ENCODE measurements at places on chromosomes 12 and 14.

DNA sequence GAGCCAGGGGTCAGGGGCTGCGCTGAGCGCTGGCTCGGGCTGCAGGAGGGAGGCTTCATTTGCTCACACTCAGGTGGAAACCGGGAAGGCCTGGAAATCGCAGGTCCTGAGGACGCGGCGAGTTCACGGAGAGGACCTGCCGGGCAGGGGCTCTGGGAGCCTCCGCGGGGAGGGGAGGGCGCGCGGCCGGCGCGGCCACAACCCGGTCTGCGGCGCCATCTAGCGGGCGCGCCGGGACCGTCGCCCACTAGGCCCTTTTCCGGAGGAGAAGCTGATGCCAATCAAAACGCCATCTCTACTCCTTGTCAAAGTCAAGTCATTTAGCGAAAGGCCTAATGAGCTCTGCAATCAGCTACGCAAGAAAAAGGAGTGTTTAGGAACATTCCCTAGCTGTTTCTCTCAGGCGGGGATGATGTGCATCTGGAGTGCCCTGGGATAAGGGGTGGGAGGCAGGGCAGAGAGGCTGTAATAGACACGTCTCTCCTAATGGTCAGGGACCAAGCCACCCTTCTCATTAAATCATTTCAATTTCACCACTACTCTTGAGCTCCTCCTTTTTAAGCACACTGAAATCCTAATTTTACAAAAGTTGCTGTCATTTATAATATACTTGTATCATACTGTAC, 885.8 kb upstream of the TMEM132C start:
- peak; percentile 55 for DNase-seq

GRCh38 chr14:64450255-64450654, 15.0 kb upstream of the AKAP5 start:
- DNase-seq = no peak

- no peak for DNase-seq
These were observed 612 bp downstream of the TRAPPC6B start for GRCh38 chr14:39169541-39169900.

DNA sequence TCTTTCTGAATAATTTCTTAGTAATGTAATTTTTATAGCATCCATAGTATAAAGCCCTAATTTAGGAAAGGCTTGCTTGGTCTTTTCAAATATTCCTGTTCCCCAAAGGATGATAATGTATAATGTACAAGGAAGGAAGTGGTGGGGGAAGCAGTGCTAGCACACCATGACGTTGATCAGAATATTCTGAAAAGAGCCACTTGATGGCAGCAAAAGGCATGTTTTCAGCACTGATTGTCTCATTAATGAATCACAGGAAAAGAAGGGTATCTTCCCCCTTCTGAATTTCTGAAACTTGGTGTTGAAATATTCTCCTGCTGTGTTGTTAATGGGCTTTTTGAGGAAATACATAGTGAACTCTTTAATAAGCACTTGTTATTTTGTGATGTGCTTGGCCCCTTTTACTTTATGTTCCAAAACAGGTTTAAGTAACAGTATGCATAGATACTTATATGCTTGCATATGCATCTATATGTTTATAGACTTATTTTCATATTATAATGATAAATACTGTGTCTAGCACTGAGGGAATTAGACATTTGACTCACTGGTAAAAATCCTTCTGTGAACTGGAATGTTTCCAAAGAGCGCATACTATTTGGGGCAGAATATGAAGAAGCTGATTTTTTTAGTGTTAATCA, 122.0 kb downstream of the TMEM117 start:
- peak; percentile 39 for DNase-seq

DNA sequence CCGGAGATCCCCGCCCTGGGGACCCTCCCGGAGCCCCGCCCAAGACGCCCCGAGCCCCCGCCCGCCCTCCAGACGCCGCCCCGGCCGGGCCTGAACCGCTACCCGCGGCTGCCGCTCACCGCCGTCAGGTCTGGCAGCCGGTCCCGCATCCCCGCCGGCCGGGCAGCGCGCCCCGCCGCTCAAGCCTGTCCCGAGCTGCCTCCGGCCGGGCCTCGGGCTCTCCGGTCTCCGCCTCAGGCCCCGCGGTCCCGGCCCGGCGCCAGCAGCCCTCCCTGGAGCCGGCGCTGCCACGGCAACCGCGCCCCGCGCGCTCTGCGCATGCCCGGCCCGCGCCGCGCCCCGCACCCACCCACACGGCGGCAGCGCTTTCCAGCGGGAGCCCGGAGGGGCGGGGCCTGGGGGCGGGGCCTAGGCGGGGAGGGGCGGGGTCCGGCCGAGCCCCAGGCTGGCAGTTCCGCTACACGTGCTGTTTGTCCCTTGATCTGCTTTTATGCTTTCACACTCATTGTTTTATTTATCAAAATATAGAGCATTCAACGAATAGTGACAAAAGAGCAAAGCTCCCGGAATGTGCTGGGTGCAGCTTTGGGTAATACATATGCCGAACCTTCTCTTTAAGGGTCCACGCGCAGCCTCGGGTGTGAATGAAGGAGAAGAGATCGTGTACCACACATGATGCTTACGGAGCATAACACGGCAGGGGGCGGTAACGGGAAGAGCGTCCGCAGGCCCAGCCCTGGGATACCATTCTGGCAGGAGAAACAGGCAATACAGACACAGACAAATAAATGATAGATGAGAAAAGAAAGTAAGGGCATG, at the start of gene STX2:
TSS of gene STX2 (minus strand) at position 300 of the 819 bp plus-strand sequence. CDS start at position 149, 151 bp downstream.
- peak; percentile 89 for DNase-seq

DNA sequence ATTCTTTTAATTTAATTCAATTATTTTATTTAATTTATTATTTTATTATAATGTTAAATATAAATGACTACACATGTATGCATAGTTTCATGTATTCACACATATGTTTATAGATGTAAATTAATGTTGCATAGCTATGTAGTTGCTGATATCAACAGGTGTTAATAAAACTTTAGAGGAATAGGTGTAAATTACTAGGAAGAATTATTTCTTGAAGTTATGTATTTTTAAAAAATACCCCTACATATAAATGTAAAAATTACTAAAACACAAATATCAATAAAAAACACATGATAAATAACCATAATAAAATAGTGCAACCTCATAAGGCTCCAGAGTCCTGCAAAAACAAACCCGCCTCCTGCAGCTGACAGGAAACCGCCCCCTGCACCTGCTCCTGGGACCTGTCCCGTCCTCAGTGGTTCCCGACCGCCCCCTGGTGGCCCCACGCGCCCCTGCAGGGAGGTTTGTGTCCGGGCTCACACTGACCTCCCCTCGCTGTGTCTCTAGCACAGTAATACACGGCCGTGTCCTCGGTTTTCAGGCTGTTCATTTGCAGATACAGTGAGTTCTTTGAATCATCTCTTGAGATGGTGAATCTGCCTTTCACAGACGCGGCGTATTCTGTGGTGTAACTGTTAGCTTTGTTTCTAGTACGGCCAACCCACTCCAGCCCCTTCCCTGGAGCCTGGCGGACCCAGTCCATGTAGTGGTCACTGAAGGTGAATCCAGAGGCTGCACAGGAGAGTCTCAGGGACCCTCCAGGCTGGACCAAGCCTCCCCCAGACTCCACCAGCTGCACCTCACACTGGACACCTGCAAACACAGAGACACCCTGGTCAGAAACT, 1264.0 kb downstream of the TMEM121 start:
- DNase-seq = peak; percentile 86

DNA sequence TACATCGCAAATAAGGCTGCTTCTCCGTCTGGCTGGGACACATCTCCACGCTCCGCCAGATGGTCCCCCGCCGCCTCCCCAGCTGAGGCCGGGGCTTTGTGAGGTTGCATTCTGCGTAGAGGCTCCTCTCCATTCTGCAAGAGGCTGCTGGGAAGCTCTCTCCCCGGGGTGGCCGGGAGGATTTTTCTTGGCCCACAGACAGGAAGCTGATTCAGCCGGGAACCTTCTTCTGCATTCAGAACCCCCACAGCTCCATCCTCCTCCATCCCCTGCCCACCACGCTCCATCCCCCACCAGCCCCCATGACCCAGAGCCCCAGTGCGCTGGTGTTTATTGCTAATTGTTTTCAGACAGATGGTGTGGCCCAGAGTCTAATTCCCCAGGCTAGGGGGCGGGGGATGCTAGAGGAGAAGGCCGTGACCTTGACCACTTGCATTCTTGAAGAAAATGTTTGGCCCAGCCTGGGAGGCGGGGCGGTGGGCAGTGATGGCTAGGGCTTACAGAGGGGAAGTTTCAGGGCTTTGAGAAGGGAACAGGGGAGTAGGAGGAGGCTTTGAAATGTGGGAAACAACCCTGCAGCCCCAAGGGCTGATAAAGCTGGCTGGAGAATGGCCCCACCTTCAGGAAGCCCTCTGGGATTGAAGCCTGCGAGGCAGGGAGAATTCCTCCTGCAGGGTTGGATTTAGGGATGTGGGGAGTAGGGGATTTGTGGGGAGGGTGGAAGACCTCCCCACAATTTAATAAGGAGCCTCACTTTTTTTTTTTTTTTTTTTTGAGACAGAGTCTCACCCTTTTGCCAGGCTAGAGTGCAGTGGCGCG, 88.5 kb upstream of the NCOR2 start:
- no peak for DNase-seq

DNA sequence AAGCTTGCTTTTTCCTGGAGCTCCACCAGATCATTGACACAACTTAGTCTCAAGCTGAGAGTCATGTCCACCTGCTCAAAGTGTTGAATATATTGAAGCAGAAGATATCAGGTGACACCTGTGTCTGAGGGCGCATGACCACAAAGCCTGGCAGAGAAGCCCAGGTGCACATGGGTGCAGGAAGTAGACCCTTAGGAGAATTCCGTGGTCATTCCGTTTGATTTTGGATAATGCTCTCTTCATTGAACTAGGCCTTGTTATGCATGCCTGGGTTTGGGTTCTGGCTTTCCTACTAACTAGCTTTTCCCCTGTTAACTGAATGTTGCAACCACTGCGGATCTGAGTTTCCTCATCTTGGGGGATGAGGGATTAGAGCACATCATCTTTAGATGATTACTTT, 7.1 kb downstream of the ARHGDIB start:
- DNase-seq = no peak

Measured in activated CD4-positive, alpha-beta T cell treated with anti-CD3 and anti-CD28 coated beads, Interleukin-2, Interleukin-4, amounts not matched to agents 100 ng/mL and 50 ng/mL, durations not matched to agents 16 hours and 8 hours (primary cell).